ENCODE measurements at places on chromosomes 11 and 22.

GRCh38 chr11:119342023-119342300, 1.3 kb upstream of the C1QTNF5 start:
- DNase-seq = no peak

- DNase-seq = no peak
Observed at GRCh38 chr11:117878939-117879475, 2.5 kb upstream of the FXYD6 start.

- DNase-seq = peak; percentile 12
Observed at GRCh38 chr11:117143390-117143789, 697 bp upstream of the PAFAH1B2 start.

- DNase-seq = no peak
Observed at GRCh38 chr11:83401506-83402225, 115.5 kb upstream of the CCDC90B start.

DNA sequence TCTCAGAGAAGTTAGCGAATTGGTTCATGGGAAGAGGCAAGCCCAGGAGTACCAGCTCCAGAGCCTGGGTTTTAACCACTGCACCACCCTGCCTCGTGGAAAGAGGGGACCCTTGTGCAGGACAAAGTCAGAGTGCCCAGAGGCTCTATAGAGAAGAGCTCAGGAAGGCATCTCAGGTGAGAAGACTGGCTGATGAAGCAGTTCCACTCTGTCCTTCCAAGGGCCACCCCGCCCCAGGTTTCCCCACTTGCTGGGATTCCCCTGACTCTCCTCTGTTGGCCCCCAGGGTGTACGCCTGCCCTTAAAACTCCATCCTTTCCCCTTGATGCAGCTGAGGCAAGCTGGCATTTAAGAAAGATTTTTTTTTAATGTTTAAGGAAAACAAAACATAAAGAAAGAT, 265.8 kb downstream of the BUD13 start:
- no peak for DNase-seq

GRCh38 chr11:31987118-31988005, 103.5 kb upstream of the RCN1 start:
- no peak for DNase-seq

DNA sequence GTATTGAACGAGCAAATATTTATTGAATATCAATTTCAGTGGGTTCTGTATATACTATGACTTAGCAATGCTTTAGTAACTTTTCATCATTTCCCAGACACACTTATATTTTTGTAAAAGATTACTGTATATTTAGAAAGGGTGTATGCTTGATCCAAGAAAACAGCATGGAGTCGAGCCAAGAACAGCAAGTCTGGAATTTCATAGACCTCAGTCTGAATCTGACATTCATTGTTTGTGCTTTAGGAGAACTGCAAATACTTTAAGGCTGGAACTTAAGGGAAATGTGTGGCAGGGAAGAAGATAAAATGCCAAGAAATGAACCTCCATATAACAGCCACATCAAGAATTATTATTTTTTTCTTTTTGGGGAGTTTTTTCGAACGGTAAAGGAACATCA, 1156.8 kb downstream of the LRRC4C start:
- no peak for DNase-seq

DNA sequence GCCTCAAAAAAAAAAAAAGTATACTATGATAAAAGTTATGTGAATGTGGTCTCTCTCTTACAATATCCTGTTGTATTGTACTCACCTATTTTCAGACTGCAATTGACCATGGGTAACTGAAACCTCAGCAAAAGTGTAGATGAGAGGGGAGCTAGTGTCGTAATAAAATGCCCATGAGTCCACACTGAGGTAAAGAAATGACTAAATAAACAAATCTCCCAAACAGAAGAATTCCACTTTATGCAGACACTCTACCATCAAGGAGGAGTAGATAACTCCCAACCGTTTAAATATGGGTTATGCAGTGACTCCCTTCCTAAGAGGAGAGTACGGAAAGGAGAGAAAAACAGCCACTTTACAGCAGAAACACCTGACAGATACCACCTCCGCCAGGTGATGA, 14.6 kb downstream of the GNB1L start:
- no peak for DNase-seq

GRCh38 chr22:20015971-20016733, 471 bp downstream of the ARVCF start:
- no peak for DNase-seq

DNA sequence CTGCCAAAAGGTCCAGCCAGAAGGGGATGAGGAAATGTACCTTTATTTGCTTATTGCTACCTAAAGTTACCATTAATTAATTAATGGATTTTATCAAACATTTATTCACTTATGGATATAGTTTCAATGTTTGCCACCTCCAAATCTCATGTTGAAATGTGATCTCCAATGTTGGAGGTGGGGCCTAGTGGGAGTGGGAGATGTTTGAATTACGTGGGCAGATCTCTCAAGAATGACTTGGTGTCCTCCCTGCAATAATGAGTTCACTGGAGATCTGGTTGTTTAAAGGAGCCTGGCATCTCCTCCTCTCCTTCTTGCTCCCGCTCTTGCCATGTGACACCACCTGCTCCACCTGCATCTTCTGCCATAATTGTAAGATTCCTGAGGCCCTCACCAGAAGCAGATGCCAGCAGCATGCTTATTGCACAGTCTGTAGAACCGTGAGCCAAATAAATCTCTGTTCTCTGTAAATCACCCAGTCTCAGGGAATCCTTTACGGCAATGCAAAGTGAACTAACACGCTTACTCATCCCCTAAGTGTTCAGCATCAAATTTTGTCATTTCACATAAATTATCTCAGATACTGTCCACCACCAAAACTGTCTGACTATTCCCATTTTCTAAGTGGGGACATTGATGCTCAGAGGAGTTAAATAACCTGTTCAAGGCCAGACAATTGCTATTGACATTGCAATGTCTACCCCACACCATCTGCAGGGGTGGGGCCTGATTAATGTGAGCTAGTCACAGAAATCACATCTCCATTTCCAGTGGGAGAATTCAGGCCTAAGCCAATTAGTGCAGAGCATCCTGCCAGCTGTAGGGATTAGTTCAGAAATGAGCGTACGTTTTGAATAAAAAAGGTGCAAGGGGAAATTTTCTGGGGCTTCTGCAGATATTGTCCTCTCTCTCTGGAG, 51.6 kb upstream of the SYN3 start:
- DNase-seq = no peak

GRCh38 chr11:783581-784015, 6.3 kb downstream of the CEND1 start:
- DNase-seq = no peak

DNA sequence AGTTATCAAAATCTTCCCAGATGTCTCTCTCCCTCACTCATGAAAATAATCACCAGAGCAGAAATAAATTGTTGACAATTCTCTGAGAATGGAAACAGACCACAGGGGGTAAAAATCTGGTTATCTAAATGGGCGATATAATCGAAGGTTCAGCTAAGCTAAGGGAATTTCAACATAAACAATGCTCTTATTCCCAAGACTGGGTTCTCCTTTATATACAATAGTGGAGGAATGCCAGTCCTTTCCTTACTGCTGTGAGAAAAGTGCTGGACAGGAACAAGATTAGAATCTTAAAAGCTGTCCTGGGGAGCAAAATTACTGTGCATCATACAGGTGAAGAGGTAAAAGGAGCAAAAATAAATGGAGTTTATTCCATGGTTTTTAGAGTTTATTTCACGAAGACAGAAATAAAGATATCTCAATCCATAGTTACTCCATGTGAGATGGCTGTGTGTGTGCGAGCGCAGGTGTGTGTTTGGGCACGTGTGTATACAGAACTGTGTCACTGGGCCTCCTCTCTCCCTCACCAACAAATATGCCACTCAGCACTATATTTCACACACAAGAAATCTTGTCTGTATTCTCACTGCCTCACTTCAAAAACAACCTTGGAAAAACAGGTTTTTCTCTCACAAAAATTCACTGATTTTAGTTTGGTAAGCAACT, 385.6 kb downstream of the DCDC1 start:
- no peak for DNase-seq

GRCh38 chr11:131877246-131877942, 507.0 kb downstream of the NTM start:
- DNase-seq = no peak

DNA sequence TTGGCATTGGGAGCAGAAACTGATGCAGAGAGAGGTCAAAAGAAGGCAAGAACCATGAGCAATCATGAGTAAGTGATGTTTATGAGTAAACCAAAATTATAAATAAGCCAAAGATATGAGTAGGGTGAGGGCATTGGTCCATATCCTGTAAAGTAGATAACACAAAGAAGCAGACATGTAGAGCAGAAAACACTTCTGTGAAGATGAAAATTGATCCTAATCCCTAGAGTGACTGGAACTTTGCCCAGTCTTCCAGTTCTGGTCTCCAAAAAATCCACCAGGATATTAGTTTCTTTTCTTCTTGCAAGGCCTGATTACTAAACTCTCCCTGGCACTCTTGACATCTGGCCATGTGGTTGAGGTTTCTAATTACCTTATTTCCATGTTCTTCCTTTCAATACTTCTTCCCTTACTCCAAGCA, 13.7 kb upstream of the DRD2 start:
- no peak for DNase-seq

DNA sequence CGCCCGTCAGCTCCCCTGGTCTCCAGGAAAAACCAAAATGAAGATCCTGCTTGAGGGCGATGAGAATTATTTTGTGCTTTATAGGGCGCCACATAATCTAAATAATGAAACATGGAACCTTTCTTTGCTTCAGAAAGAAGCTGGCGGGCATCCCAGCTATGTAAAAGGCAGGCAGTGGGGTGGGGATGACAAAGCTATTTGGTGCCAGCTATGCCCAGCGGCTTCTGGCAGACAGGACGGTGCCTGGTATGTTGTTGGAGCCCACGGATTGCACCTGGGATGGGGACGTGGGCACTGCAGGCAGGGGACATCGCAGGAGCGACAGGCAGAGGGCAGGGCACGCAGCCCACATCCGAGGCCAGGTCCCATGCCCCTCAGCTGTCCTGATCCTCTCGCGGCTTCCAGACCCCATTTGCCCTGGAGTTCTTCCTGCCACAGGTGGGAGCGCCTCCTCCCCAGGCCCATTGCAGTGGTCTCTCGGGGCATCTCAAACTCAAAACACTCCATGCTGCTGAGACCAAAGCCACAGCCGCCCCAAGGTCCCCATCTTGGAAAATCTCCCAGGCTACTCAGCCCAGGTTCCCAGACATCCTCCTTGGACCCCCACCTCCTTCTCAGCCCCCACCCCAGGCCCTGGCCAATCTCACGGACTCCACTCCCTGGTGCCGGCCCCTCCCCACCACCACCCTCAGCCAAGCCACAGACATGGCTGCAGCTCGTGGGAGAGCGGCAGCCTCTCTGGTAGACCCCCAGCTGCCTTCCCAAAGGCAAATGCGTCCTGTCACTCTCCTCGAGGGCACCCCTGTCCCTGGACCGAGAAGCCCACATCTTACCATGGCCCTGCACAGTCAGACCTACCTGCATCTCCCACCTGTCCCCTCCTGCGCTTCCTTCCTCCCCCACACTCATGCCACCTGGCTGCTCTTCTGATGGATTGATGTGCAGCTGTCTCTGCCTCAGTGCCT, 45.7 kb downstream of the SHISAL1 start:
- DNase-seq = no peak

GRCh38 chr11:117096201-117096991, 1.8 kb downstream of the SIK3 start:
- peak; percentile 48 for DNase-seq

GRCh38 chr11:43327987-43328386, 16.2 kb downstream of the API5 start:
- no peak for DNase-seq

DNA sequence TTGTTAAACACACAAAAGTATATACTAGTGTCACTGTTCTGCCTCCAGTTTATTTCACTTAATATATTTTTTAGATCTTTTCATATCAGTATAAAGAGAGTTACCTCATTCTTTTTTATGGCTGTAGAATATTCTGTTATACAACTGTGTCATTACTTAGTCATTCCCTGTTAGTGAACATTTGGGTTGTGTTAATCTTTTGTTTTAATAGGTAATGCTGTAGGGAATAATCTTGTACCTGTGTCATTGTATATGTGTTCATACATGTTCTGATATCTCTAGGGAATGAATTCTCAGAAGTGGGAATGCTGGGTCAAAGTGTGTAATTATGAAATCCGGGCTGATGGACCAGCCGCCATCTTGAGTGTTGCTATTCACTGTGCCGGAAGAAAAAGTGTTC, 71.4 kb downstream of the SWAP70 start:
- DNase-seq = no peak

GRCh38 chr11:128924510-128925249, 18.0 kb downstream of the TP53AIP1 start:
- DNase-seq = no peak

DNA sequence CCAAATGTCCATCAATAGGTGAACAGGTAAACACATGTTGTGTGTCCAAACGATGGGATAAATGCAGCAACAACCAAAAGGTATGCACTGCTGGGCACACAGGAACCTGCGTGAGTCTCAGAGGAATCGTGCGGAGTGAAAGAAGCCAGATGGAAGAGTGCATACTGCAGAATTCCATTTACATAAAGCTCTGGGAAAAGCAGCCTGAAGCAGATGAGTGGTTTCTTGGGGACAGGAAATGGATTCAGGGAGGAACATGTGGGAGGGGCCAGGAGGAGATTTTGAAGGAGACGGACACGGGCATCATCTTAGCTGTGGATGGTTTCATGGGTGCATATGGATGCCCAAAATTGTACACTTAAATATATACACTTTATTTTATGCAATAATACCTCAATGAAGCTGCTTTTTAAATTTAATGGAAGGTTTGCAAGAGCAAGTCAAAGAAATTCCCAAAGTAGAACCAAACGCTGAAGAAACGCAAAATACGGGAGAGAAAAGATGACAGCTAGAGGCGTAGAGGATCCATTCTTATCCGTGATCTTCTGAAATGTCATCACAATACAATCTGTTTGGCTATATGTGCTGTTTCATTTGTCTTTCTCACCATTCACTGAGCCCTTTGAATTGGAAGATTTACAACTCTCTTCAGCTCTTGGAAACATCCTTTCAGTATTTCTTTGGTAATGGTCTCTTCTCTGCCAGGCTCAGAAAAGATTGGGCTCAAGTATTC, 24.5 kb downstream of the ST14 start:
- DNase-seq = no peak

Data from activated gamma-delta T cell treated with Interleukin-2 at 50 U/mL for 16 hours (primary cell).